ENCODE measurements at places on chromosomes 2 and 18.
A peak's percentile ranks its signal among the peaks of the same experiment; 100 is the strongest.

- no peak for DNase-seq
Observed at GRCh38 chr2:94622113-94622618, 249.1 kb upstream of the TEKT4 start.

GRCh38 chr2:219976871-219977270 is 349.4 kb downstream of the SLC4A3 start:
- DNase-seq, result no peak

DNA sequence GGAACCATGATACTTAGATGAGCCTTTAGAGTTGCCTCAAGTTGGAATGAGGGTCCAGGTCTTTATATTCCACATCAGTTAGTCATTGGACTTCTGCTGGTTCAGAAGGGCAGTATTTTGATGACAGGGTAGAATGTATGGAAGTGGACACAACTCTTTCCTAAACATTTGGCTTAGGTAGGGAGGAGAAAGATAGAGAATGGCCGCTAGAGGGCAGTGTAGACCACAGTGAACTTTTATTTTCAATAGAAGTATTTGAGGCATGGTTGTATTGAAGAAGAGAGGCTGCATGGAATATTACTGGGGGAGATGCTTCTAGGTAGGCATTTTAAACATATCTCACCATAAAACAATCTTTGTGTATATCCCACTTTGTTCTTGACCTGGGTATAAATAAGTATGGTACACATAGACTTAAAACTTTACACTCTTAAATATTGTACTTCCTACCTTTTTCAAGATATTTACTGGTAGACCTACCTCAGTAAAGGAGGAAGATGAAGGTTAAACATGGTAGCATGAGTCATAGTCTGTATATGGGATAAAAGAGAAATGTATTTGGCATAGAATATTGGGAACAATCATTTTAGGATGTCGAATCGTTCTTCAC is 497.6 kb upstream of the FAM98A start:
- DNase-seq, result peak; percentile 59

- DNase-seq, result peak; percentile 25
Observed at GRCh38 chr2:27494284-27494943, 586 bp downstream of the FNDC4 start.

DNA sequence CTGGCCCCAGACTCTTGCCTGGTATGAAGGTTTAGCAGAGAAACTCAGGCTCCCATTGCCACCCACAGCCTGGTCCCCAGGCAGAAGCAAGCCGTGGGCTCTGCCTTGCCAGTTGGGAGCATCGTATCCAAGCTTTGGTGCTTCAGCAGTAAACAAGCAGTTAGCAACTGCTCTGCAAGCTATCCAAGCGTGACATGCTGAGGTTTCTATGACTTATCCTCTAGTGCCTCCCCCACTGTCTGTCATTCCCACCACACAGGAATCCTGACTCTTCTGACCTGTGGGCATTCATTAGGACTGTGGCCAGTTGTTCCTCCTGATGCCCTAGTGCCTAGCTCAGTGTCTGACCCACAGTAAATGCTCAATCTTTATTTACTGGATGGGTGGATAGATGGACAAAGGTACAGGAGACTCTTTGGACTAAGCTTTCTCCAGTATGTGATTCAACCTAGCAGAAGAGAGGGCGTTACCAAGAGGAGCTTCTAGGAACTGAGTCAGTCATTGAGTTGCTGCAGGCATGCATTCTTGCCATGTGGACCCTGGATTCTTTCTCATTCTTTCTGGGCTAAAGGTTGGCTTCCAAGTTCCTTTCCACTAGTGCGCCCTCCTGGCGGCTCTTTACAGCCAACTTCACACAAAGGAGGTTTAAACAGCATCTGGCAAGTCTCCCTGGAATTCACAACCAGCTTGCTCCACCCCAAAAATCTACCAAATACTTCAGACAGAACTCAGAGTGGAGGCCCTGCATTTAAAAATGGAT is 40.6 kb upstream of the MRPL19 start:
- peak; percentile 99 for DNase-seq

DNA sequence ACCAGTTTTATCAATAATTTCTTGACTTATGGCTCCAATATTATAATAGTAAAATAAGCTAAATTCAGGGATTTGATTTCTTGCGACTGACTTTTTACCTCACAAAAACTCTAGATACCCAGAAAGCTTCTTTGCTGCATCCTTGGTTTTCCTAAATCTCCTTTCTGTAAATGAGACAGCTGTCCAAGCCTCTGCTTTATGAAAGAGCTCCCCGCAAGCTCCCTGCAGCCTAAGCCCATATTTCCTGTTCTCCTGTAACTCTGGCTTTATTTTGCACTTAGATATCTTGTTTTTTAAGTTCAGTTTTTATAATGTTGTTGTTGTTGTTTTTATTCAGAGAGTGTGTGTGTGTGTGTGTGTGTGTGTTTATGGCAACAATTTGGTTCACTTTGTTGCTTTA is 361.7 kb upstream of the PKDCC start:
- no peak for DNase-seq

DNA sequence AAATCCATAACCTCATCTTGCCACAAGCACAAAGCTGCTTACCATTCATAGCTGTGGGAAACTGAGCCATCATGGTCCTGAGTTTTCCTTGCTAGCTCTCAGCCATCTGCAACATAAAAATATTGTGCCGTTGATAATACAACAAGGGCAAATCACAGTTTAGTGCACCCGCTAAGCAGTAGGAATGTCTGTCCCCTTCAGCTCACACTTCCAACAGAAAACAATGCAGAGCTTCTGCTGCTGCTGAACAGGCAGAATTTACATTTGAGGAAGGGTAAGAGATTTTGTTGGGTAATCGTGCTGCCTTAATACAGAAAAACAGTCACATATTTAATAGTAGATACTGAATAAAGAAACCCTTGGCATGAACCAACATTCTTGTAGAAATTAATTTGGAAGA is 32.3 kb downstream of the ITSN2 start:
- no peak for DNase-seq

GRCh38 chr2:63700271-63700670 is 111.5 kb downstream of the MDH1 start:
- no peak for DNase-seq

GRCh38 chr2:219399716-219400478 is 12.2 kb upstream of the DNPEP start:
- DNase-seq, result no peak

DNA sequence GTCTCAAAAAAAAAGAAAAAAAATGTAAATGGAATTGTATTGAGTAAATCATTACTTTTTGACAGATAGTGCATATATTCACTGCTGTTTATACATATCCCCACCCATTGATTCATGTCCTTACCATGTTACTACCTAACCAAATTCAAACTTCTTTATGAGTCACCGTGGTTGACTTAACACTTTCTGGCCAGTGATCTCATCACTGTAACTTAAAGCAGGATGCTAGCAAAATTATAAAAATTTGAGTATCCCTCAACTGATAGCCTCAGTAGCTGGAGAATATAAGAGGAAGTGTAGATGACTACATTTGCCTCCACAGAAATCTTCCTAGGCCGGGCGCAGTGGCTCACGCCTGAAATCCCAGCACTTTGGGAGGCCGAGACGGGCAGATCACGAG is 13.4 kb downstream of the CNOT9 start:
- peak; percentile 99 for DNase-seq

- no peak for DNase-seq
Observed at GRCh38 chr2:121903037-121903689, 147.7 kb downstream of the TSN start.

- no peak for DNase-seq
Observed at GRCh38 chr2:68692511-68692910, 42.1 kb upstream of the ARHGAP25 start.

- DNase-seq, result peak; percentile 30
Observed at GRCh38 chr2:214577769-214578168, 166.9 kb downstream of the VWC2L start.

DNA sequence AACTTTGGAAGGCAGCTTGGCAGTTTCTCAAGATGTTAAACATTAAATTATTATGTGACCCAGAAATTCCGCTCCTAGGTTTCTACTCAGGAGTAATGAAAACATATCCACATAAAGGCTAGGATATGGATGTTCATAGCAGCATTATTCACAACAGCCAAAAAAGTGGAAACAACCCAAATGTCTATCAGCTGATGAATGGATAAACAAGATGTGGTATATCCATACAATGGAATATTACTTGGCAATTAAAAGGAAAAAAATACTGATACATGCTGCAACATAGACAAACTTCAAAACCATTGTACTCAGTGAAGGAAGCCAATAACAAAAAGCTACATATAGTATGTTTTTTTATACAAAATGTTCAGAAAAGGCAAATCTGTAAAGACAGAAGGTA is 12.4 kb upstream of the FAM228A start:
- no peak for DNase-seq

GRCh38 chr2:238379096-238379810 is 47.5 kb upstream of the ASB1 start:
- DNase-seq, result peak; percentile 85

- no peak for DNase-seq
Observed at GRCh38 chr18:63046375-63046774, 273.2 kb downstream of the BCL2 start.

DNA sequence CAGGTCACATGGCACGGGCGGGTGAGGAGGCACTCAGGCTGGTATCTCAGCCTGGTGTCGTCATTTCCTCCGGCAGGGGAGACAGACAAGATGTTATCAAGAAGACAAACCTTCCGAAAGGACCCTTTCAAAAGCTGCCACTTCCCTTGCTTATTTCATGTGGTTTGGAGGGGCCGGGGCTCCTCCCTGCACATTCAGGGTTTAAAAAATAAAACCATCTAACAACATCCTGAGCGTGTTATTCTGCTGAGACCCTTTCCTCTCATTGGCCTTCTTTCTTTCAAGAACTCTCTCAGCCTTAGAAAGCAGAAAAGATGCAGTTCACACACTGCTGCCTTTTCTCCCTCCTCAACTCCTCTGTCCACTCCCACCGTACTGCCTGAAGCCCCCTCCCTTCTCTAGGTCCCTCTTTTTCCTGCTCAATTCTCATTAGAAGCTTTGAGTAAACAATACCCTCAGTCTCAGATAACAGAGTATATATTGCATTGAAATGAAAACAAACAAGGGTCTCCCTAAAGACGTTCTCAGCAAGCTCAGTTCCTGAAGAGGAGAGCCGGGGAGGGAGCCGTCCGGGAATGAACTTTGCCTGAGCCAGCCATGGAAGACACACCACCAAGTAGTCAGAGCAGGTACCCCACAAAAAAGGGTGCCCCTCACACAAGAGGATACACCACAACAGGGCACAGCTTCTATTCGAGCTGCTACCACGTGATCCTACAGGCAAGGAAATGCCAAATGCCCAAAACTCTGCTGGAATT is 9.7 kb downstream of the SMAD7 start:
- DNase-seq, result peak; percentile 46

DNA sequence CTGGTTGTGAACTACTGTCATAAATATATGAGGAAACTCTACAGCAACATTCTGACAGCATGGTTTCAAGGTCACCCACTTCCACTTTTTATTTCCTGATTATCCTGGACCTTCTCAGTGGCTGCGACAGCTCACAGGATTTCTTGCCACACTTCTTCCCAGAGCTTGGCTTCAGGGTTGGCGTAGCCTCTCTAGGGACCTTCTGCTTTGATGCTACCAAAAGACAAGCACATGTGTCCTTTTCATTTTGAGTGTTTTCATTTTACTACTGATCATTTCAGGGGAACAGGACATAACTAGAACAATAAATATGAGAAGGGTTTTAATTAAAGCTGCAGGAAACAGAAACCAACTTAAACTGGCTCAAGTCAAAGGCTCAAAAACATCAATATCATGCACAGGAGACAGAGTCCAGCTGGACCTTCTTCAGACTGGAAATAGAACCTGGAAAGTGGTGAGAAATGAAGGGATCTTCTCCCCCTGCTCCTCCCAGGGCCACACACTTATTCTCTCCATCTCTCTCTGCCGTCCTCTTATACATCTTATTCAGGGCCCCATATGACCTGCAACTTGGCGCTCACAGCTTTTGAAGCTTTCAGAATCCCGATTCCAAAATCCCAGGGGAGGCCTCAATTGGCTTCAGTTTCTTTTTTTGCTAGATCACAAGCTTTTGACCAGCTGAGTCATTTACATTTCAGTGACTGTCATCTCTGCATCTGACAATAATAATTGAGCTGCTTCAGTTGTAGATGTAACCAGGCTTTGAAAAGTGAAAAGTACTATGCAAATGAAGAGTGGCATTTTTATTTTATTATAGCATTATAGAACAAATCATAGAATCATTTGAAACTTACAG is 9.7 kb downstream of the VIT start:
- DNase-seq, result peak; percentile 21

DNA sequence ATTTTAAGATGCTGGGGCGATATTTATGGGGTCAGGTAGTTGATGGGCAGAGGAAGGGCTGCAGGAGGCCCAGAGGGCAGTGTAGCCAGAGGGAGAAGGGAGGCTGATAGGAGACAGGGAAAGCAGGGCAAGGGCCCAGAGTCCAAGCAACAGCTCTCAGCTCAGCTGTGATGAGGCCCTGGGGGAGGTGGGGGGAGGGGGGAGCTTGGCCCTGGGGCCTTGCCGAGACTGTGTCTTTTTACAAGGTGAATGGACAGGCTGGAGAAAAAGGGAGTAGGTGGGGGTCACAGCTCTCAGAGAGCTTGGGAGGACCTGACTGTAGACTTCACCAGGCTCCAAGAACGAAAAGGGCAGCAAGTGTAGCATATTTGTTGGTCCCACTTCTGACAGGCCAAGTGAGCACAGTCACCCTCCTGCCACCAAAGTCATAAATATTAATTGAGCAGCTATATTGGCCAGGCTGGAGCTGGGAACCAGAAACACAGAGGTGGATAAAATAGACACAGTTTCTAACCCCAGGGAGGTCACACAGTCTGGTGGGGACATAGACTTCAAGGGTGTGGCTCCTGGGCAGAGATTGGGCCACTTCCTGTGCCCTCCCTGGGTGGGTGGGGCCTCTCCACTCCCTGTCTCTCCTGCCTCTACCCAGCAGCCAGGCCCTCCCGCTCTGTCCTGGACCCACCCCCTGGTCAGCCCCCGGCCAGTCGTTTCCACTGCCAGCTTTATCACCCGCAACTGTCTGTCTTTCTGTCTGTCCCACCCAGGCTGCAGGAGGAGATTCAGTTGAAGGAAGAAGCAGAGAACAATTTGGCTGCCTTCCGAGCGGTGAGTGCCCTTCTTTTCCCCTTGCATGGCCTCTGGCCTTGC is 1.4 kb downstream of the DES start:
- no peak for DNase-seq
